Motor neuron (in vitro differentiated cells): ENCODE measurements at places on chromosomes 5 and 9.

- no peak for ATAC-seq
These were observed 57.8 kb downstream of the PPIC start for GRCh38 chr5:122978644-122979297.

DNA sequence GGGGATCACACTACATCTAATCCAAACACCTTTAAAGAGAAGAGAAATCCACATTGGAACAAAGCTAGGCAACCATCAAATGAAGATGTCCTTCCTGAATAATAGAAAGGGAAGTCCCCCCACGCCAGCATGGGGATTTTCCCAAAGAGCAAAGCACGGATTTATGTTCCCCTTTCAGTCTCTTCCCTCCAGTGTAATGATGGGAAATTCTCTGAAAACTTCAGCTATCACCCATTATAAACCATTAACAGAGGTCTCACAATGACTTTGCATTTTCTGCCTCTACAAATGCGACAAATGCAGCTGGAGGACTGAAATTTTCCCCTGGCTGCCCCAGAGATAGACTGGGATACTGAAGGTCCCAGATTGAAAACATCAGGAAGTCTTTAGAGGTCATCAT lies 368.7 kb downstream of the EFNA5 start:
- no peak for ATAC-seq

DNA sequence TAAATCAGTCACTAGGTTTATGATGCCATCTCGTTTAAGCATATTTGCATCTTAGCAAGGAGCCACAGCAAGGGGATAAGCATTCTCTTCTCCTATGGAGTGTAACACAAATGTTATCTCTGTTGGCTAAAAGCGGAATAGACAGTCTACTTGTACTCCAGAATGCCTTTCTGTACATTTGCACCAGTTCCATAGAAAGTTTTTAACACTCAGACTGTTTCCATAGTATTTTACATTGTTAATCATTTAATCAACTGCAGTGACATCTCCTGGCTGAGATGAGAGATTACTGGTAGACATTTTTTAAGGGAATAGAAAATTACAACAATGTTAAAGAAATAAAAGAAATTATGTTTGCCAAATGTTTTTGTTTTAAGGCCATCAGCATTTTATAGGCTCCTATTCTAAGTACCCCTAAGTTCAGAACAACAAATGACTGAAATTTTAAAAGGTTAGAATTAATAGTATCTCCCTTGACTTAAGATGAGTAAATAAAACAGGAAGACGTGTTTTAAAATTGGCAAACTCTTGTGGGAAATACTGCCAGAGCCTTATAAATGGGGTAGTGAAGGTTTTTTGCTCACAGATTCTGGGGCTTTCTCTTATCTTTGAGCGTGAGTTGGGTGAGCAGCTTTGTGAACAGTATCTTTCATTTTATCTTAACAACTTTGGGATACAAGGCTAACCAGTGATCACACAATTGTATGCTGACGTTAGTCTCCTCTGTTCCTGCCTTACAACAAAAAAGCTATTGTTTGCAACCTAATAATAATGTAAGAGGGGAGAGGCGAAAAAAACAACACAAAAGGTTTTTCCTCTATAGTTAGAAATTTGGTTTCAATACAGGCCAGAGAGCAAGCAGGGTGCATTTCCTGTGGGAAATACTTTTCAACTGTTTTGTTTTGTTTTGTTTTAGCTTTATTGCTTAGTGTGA lies 294.3 kb downstream of the FBXL7 start:
- peak; percentile 18 for ATAC-seq

GRCh38 chr5:149792540-149793255 lies 62.6 kb downstream of the PPARGC1B start:
- no peak for ATAC-seq
